ENCODE measurements at places on chromosomes 11 and 22.

DNA sequence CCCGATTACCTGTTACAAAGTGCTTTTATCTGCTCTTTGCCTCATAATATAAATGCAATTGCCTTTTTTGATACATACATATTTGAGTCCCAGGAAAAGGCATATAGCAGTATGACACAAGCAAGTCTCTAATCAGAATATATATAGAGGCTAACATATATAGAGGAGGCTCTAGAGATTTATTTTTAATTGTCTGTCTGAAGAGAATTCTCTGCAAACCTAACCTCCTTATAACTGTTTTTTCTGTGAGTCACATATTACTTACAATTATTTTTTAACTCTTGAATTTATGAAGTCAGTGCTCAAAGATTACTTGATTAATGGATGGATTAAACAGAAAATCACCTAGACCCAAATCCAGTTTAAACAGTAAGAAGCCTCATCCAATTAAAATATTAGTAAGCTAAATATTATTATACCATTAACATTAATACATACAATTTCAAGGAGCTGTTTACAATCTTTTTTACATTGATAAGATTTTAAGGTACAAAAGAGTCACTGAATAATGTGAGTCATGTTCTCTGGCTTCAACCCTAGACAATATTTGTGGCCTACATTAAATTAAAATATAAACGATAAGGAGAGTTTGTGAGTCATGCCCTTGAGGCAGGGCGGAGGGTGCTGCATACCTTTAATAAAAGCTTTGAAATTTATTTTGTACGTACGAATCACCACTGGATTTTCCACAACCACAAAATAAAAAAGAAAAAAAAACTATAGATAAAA, 19.2 kb upstream of the MMP13 start:
- no peak for DNase-seq

DNA sequence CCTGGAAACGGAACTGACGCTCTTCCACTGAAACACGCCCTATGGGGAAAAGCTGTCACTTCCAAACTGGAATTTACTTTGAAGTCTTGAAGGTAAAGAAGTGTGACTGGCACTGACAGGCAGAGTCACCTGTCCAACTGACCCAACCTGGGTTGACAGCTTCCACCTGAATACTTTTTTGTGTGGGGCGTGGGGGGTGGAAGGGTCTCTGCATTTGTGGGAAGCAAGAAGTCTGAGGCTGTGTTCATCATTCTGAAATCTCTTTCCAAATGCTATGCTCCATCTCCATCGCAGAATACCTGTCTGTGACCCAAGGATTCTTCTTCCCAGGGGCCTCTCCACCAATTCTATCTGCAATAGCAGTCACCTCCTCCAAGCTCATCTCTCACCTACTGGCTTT, 7.8 kb downstream of the IFT27 start:
- no peak for DNase-seq

DNA sequence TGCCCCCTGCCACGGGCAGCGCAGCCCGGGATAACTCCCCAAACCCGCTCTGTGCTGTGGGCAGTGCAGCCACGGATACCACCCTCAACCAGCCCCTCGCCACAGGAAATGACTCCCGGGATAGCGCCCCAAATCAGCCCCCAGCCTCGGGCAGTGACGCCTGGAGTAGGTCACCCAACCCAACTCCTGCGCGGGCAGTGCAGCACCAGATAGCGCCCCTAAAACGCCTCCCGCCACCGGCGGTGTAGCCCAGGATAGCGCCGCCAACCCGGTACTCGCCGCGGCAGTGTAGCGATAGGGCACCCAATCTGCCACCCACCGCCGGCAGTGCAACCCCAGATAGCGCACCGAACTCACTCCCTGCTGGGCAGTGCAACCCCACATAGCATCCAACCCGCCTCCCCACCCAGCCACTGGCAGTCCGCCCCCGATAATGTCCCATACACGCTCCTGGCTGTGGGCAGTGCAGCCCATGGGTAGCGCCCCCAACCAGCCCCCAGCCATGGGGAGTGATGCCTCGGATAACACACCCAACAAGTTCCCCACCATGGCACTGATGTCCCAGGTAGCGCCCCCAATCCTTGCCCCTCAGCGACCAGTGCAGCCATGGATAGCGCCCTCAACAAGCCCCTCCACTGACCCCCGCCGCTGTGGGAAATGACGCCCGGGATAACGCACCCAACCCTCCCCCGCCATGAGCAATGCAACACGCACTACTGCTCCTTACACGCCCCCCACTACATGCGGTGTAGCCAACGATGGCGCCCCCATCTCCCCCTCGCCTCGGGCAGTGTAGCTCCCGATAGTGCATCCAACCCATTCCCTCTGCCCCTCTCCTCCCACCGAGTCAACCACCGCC, 1.5 kb downstream of the RFPL2 start:
- DNase-seq = no peak

GRCh38 chr11:130778705-130779104, 137.6 kb downstream of the SNX19 start:
- DNase-seq = no peak

- no peak for DNase-seq
Observed at GRCh38 chr11:132240374-132240773, 870.0 kb downstream of the NTM start.

- DNase-seq = no peak
Observed at GRCh38 chr11:117068303-117068860, 29.8 kb downstream of the SIK3 start.

DNA sequence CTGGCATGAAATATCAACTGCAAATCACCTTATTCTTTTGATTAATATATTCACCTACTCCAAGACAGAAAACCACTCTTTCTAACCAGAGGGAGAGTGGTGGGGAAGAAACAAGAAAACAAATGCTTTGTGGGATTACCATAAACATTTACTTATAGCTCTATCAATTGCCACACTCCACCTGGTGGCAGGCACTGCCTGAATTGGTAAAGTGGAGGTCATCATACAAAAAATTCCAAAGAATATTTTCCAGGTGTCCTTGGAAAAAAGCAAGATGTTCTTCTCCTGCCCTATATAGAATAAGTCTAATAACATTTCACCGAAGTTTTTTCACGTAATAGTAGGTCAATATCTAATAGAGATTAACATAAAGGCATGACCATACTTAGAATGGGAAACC, 45.3 kb downstream of the PHF21A start:
- no peak for DNase-seq
